ENCODE measurements at places on chromosomes 5 and 9.

DNA sequence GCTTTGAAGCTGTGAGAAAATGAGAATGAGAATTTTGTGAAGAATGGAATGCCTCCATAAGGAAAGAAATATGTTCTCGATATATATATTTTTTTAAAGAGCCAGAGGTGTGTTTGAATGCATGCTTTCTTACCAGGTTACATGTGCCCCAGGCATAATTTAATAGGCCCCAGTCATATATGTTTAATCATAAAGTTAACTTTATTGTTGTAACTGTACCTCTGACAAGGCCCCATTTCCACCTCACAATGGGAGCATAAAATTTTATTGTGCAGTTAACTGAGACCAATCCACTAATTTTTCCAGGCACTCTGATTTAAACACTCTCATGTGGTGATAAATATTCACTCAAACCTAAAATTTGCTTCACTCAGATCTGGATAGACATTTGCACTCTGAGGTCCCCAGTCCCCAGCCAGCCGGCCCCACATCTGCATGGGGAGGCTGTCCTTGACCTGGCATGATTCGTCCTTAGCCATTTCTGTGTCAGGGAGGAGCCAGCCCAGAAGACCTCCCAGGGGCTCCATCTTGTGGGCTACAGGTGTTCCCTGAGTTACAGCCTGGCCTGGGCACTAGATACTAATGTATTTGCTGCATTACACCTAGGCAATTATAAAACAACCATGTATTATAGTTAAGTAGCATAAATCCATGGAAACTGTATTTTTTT is 245.8 kb downstream of the MTRR start:
- no peak for DNase-seq

DNA sequence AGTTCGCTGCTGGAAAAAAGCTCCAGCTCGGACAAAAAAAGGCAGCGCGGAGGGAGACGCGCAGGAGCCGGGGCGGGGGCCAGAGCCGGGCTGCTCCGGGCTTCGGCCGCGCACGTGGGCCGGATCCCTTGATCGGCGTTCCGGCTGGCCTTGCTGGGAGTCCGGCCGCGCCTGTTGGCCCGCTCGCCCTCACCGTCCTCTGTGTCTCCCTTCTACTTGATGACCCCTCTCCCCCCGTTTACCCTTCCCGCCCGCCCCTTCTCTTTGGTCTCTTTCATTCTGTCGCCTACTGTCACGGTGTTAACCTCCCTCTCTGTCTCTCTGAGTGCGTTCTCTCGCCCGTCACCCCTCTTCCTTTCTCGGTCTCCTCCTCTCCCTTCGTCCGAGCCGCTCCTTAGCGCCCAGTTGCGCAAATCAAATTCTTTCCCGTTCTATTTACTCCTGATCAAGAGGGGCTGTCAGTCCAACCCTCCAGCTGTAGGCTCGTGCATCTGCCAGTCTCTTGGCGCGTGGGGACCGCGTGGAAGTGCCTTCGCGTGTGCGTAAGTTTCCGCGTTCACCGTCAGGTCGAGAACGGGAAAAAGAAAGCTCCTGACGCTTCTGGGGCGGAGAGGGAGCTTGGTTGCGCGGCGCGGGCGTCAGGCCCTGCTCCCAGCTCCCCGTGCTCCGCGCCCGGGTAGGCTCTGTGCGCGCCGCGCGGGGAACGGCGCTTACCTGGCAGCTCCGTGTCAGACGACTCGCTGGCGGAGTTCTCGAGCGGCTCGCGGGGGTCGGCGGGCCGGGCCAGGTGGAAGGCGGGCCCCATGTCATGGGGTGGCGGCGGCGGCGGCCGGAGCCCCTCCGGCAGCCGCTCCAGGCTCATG is 798 bp downstream of the PITX1 start:
- no peak for DNase-seq

- no peak for DNase-seq
These were observed 249.7 kb upstream of the MAP3K1 start for GRCh38 chr5:56565644-56566043.

DNA sequence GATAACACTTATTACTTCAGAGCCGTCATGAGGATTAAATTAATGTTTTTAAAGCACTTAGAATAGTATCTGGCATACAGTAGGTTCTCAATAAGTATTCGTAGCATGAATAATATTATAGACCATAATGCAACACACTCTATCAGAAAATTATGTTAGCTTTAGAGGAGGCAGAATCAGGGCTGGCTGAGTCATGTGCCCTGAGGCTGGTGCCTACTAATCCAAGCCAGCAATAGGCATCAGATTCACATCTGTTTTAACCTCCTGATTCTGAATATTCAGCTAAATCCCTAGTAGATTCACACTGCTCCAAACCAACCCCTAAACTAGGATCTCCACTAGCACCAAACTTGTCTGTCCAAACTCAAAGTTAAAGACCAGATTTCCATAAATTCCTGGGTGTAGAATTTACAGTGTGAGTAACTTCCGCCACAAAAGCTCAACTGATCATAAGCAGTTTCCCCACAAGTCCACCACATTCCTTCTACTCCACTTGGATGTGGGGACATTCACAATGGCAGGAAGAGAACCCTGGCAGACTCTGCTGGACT is 170.0 kb upstream of the DAPK1 start:
- no peak for DNase-seq

GRCh38 chr5:174798551-174798951 is 74.2 kb downstream of the MSX2 start:
- DNase-seq: no peak

Data from activated naive CD4-positive, alpha-beta T cell treated with Interleukin-2 at 50 U/mL for 16 hours (primary cell).